ENCODE measurements at places on chromosomes 6 and 20.
A peak's percentile ranks its signal among the peaks of the same experiment; 100 is the strongest.

- DNase-seq = no peak
Observed at GRCh38 chr6:108983151-108983550, 111.5 kb downstream of the SESN1 start.

DNA sequence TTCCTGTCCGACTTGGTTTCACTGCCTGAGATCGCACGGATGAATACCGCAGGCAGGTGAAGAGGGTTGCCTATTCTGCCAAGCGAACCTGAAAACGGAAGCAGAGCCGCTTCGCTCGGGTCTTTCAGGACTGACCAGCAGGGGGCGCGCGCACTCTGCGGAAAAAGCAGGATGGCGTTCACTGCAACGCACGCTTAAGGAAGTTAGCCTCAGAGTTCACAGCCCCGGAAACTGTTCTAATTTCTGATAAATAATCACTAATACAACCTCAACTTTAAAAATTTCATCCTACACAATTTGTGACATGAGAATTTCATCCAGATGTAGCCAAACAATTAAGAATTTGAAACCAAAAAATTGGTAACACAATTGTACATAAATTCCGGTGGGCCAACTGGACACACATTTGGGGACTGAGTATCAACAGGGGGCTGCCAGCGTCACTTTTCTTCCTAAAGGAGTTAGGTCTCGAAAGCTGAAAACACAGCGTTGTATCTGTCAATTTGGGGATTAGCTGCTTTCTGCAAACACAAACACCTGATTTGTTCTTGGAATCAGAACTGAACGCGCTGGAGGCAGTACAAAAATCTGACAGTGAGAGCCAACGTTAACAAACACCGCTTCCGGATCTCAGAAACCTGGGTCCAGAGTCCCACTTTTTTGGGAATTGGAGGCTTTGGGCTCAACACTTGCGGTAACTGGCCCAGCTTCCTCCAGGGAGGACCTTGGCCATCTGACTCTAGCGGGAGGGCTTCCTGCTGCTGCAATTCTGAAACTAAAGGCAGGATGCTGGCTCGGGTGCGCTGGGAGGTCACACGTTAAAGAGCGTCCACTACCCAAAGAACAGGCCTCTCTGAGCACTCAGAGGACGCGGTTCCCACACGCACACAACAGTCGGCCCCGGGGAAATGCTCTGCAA is 8.8 kb downstream of the PXDC1 start:
- DNase-seq = peak; percentile 81

DNA sequence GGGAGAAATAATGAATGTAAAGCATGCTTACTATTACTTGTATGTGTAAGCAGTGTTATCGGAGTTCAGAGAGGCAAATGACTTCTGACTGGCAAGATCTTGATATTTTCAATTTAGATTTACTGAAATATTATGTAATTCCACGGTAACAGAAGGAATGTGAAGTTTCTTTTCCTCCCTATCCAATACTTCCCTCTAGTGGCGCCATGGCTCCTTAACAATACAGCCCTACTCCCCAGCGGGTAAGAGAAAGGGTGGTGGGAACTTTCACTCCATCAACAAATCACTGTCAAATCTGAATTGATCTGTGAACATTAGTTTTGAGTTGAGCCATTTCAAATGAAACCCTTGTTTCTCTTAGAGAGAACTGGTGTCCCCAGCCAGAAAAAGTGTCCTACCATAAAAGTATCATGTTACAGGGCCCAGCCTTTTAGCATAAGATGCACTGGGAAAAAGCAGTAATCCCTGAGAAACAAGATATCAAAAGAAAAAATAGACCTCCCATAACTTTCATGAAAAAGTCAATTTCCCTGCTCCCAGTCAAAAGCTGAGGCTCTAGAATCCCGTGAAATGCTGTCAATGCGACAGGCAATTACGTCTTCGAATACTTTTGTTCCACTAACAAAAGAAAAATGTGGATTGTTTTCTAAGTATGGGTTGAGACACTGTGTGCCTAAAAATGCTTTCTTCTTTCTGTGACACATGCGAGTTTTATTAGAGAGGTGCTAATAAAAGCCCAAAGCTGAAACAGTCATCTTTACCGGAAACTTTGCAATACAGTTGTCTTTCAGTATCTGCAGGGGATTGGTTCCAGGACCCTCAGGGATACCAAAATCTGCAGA is 12.9 kb downstream of the COX7A2 start:
- DNase-seq = peak; percentile 47

DNA sequence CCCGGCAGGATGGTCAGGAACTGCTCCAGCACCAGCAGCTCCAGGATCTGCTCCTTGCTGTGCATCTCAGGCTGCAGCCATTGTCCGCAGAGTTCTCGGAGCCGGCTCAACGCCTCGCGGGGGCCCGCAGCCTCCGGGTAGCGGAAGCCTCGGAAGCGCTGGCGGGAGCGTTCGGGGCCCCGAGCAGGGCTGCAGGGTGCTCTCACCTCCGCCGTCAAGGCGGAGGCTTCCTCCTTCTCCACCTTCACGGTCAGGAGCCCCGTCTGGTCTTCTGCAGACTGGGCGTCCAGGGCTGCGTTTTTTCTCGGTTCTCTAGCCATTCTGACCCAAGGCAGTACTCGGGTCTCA is 434 bp downstream of the ZKSCAN4 start:
- no peak for DNase-seq

GRCh38 chr20:35084998-35085397 is 7.6 kb downstream of the TRPC4AP start:
- no peak for DNase-seq

DNA sequence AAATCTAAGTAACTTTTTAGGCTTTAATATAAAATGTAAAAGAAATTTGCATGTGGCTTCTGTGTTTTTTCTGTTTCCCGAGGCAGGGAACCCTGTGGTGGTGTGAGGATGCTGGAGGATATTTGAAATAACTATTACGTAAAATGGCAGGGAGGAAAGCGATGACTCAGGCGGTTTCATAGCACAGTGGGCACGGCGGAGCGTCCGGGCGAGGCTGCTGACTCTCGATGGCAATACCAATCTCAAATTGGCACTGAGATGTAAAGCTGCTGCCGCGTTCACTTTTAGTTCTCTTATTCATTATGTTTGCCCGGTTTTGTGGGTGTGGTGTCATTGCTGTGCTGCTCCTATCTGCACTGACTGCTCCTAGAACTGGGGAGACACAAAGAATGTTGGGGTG is 254.3 kb downstream of the THBS2 start:
- no peak for DNase-seq

DNA sequence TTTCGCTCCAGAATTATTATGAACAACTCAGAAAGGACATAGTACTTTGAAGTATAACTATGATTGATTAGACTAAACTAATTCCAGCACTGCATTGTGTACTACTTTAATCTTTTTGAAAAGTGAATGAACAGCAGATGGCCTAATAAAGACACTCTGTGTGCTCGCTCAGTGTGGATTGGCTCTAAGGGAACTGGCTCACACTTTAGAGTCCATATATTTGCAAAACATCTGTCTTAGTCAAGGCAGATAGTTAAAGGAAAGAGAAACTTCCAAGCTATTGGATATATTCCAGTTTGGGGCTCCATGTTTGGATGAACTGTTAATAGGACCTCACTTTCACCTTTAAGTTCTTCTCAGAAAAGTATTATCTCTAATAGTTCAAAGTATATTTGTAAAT is 218.9 kb downstream of the EYA4 start:
- DNase-seq = no peak

GRCh38 chr20:63325021-63325471 is 32.1 kb downstream of the COL20A1 start:
- no peak for DNase-seq

- no peak for DNase-seq
Observed at GRCh38 chr20:32877507-32877906, 18.8 kb downstream of the EFCAB8 start.

DNA sequence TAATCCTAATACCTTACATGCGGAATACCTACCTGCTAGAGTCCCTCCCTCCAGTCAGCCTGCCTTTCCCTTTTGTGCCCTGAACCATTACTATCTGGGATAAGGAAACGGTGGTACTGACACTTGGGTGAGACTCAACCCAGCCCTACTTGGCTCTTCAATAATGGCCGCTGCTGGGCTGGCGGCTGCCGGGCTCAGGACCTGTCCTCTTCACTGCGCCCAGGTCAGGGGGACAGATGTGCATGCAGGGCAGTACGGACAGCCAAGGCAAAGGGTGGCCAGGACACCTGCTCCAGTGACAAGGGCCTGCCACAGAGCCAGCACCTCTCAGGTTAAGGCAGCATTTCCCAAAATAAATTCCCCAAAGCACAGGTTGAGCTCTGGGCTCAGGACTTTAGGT is 29.9 kb downstream of the UBE2V1 start:
- no peak for DNase-seq

Measured in G401 (cell line).